HS-5 (cell line): ENCODE measurements at places on chromosomes 11 and 22.

GRCh38 chr22:30943368-30943767, 25.2 kb downstream of the MORC2 start:
- no peak for DNase-seq

- DNase-seq: peak; percentile 89
Observed at GRCh38 chr22:21942407-21943343, 10.0 kb downstream of the PPM1F start.

- DNase-seq: no peak
Observed at GRCh38 chr11:29251738-29252137, 765.1 kb downstream of the KCNA4 start.

DNA sequence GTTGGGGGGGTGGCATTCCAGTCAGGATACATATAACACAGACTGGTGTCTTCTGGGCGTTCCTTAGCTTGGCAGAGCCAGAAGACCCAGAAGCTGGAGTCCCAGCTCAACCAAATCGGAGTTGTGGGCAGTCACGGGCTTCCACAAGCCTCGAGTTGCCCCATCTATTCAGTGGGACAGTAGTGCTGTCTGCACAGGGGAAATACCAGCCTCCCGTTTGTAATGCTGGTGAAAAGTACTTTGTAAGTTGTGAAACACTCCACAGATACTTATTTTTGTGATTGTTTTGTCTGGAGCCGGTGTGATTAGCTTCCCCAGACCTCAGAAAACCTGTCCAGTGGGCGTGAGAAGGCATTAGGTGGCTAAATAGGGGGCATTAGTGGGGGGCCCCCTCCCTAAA, 13.6 kb downstream of the DGKZ start:
- DNase-seq: no peak

GRCh38 chr11:60482361-60482760, 10.2 kb upstream of the MS4A12 start:
- DNase-seq: no peak

- DNase-seq: no peak
Observed at GRCh38 chr11:114130115-114130576, 70.6 kb downstream of the ZBTB16 start.

DNA sequence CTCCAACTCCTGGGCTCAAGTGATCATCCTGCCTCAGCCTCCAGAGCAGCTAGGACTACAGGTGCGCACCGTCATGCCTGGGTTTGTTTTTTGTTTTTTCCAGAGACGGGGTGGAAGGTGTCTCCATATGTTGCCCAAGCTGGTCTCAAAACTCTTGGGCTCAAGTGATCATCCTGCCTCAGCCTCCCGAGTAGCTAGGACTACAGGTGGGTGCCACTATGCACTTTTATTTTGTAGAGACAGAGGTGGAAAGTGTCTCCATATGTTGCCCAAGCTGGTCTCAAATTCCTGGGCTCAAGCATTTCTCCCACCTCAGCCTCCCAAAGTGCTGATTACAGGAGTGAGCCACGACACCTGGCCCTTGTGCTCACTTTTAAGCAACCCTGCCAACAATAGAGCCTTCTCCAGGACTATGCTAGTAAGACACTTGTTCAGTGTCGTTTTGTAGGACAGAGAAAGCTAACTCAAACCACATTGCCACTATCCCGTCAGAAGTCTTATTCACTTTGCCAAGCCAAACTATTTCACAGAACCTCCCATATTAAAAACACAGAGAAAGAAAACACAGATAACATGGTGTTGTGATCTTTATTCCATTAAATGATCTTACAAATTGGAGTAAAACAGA, 9.4 kb upstream of the PLAAT3 start:
- DNase-seq: no peak

- no peak for DNase-seq
Observed at GRCh38 chr11:1574238-1574932, 2.3 kb upstream of the DUSP8 start.

- no peak for DNase-seq
Observed at GRCh38 chr11:20070459-20070858, 89.8 kb downstream of the DBX1 start.
